Suppressor macrophage treated with lipopolysaccharide for 4 hours (primary cell): ENCODE measurements at places on chromosomes 16 and 17.

DNA sequence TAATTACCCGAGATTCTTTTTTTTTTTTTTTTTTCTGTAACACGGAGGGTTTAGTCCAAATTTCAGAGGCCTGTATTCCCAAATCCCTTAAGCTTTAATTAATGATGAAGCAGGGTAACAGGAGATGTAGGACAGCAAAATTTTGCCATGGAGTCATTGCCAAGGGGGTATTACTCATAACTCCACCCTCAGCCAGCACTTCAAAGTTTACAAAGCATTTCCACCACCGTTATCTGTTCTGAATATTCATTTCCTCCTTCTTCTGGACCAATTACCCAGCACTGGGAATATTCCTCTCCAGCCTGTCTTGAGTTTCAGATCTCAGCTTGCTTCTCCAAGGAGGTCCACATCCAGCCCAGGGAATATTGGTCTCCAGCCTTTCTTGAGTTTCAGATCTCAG, 747.5 kb upstream of the EEF2KMT start:
- no peak for DNase-seq

DNA sequence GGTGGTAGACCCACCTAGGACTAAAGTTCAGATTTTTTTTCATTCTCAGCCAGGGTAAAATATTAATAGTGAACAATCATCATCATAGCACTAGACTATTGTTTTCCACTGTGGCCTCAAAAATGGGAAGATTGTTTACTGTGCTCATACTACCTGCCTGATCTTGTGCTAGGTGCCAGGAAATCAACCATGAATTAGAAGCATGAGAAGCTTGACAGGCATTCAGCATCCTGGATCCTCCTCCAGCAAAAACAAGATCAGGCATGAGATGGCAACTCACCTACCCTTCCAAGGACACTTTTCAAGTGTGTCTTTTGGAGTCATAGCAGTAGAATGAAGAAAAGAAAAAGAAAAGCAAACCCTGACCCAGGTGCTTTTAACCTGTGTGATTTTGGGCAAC, 174.2 kb downstream of the CYLD start:
- no peak for DNase-seq

GRCh38 chr17:57270801-57271245, 14.5 kb downstream of the MSI2 start:
- DNase-seq: no peak

- DNase-seq: no peak
These were observed 43.9 kb downstream of the TSC2 start for GRCh38 chr16:2091547-2092255.

- DNase-seq: no peak
These were observed 101.1 kb downstream of the C16orf78 start for GRCh38 chr16:49474741-49475140.

DNA sequence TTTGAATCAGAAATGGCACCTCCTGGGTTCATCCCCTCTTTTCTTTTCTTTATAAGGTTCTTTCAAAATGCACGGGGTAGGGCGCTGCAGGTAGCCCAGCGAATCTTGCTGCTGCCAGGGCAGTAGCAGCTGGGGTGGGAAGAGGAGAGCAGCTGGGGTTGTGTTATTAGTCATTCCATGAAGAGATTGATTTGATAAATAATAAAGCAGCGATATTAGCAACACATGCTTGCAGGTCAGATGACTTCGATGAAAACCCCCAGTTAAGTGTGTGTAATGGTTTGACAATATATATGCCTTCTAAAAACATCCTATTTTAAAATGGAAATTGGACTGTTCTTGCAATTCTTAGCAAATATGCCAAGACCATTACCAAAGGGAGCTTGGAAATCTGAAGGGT, 200.7 kb downstream of the CCDC182 start:
- DNase-seq: no peak
